Activated T-cell treated with anti-CD3 and anti-CD28 coated beads, Interleukin-2, amount 50 U/mL, for 1 hour (primary cell): ENCODE measurements at places on chromosomes 3 and 15.

GRCh38 chr3:37519661-37520060 lies 342.0 kb upstream of the CTDSPL start:
- no peak for DNase-seq

DNA sequence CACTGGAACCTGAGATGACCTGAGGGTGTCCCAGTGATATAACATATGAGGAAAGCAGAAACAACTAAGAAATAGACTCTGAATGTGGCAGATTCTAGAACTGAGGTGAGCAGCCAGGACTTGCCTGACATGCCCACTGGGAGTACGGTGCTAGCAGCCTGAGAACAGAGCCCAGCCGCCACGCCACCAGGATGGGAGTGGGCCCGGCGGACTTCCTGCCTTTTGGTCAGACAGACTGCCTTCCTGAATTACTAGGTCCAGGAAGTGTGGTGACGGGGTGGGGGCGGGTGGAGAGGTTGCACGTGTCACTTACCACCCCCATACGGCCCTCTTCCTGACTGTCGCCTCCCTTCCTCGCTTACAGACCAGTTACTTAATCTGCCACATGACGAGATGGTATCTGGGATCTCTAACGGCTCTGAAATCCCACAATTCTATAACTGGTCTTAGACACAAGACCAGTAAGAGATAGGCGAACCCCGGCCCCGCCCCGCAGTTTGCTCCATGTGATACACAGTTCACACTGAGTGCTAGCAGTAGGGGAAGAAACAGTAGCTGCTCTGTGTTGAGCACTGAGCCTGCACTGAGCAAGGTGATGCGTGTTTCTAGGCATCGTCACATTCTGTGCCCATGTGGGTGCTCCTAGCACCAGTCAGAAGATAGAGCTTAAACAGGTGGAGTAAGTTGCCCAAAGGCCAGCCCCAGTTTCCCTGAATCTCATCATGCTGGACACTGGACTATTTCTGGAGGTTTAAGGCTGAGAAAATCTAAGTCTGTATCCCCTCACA lies 95.7 kb downstream of the CPN2 start:
- peak; percentile 44 for DNase-seq

GRCh38 chr15:90261811-90262210 lies 3.7 kb upstream of the NGRN start:
- DNase-seq, result no peak

DNA sequence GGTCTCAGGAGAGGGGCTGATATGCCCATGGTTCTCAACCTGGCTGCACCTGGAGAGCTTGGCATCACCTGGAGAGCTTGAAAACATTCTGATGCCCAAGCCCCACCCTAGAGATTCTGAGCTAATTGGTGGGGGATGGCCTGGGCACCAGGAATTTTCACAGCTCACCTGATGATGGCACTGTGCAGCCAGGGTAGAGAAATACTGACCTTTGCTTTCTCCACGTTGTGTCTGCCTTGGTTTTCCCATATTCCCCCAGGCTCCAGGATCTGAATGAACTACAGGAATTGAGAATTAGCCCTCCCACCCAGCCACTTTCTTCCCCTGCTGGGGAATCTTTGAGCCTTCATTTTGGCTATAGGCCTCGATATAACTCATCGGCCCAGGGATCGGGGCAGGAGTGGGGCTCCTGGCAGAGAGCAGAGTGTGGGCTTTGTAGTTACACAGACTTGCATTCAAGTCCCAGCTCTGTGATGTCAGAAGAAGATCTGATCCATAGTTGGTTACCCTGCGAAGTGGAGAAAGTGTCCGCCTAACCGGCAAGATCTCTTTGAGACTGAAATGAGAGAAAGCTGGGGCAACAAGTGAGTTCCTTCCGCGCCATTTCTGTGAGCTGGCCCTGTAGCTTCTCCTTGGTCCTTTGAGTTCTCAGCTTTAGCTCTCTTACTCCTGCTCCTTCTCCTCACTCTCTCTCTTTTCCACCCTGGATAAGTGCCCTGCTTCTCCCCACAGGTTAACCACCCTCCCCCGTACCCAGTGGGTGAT lies 33.1 kb upstream of the UBE2Q2 start:
- no peak for DNase-seq

DNA sequence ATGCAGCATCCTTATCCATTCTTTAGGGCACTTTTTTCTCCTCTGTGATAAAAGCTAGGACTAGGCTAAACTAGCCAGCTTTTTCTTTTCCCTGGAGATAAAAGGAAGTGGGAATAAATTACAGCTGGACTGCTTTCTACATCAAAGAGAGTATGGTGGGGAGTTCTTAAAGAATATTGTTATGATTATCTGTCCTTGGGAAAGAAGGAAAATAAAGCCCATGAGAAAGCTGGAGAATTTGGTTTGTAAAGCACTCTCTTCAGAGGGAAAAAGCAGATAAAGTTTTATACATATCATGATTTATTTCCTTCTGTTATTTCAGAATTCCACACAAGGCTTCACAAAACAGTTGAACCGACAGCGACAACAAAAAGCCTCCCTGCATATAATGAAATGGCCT lies 923.0 kb downstream of the DIPK2A start:
- no peak for DNase-seq
